ENCODE measurements at places on chromosomes 3 and 15.

GRCh38 chr3:33217866-33218445, 654 bp downstream of the SUSD5 start:
- no peak for DNase-seq

DNA sequence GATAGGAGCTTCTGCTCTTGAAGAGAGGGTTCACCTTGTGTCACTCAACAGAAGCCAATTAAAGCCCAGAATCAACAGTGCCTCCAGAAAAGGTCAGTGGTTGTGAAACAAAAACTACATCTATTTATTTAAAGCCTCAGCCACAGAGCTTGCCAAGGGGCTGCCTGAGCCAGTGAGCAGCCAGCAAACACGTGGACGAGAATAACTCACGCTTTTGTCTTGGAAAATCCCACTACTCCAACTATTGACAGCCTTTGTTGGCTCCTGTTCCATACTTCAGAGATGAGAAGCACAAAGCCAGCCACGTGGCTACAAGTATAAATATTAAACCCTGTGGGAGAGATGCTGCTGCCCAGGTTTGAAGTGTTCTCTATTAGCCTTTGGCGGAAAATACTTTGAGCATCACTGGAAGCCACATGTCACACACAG, 10.3 kb downstream of the GPR156 start:
- no peak for DNase-seq

GRCh38 chr15:32994810-32995424, 199.6 kb downstream of the FMN1 start:
- DNase-seq, result no peak

DNA sequence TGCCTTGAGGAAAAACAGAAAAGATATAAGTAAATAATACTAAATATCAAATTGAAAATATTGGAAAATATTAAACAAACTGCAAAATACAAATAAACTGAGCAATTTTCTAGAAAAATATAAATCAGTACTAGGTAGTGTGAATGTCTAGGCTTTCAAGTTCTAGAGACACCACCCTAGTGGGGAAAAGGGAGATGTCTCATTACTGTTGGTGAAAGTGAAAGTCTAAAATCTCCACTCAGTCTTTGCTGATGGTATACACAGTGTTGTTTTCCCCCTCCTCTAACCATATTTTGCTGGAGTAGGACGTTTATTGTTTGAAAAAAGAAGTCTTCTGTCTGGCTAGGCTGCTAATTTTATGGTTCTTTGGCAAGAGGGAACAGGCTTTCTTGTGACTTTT, 1368.9 kb downstream of the OTOL1 start:
- no peak for DNase-seq

- DNase-seq, result no peak
Measured at GRCh38 chr3:15633159-15633558, 31.6 kb downstream of the BTD start.

DNA sequence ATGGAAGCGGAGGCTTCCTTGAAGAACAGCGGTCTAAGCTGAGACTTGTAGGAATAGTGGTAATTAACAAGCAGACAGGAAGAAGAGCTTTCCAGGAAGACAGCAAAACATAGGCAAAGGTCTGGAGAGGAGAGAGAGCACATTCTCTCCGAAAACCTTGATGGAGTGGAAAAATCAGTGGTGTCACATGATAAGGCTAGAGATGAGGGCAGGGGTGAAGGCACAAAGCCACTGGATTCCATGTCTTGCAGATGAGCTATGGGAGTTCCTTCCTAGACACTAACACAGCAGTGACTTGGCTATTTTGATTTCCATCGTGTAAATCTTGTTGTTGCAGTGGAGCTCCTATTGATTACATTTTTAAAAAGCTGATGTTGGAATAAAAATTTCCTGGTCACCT, 132.0 kb downstream of the MCTP2 start:
- no peak for DNase-seq

GRCh38 chr15:53837263-53837662, 77.8 kb upstream of the WDR72 start:
- no peak for DNase-seq

- no peak for DNase-seq
Measured at GRCh38 chr3:138908846-138909245, 38.1 kb downstream of the FOXL2 start.

- DNase-seq, result no peak
Measured at GRCh38 chr3:34837848-34838741, 801.2 kb upstream of the ARPP21 start.

DNA sequence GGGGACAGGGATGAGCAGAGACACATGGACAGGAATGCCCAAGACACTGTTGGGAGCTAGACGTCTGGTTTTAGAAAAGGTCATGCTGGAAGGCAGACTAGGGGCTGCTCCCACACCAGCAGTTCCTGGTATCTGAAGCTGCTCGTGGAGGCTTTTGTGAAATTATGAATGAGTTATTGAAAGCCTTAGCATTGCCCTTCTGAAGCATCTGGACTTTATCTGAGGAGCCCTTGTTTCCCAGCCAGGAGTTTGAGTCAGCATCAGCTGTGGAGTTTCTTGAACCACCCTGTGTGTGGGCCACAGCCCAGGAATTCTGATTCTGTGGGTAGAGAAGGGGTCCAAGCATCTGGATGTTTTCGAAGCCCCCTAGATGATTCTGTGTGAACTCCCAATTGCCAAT, 258.7 kb downstream of the SLCO3A1 start:
- peak; percentile 57 for DNase-seq

DNA sequence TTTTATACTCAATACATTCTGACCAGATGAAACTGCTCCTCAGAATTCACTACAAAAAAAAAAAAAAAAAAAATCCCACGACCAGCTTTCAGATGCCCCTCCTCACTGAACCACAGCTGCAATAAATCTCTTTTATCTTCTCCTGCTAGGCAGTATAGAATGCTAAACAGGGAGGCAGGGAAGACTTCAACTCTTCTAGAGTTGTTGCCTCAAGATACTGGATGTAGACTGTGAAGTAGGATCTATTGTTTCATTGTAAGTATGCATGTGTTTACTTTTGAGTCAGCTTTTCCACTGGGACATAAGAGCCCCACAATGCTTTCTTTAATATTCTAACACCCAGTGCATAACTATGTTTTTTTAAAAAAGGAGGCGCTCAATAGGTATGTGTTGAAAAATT, 401.4 kb downstream of the TBL1XR1 start:
- DNase-seq, result no peak

DNA sequence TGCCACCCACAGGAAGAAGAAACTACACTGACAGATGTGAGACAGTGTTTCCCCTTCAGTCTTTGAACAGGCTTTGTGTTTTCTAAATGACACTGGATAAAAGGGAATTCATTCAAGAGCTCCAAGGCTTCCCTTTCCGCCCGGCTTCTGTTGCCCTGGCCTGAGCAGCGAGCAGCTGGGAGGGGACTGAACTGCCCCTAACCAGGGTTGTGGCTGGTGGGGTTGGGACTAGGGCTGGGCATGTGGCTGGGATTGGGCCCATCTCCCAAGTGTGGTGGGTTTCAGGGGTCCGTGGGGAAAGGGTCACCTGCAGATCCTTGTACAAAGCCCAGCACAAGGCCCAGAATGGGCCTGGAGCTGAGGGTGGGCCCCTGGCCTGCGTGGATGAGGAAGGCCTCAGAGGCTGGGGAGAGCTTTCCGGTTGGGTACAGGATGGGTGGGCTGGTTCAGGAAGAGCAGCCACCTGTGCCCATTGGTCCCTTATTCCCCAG, 10.4 kb downstream of the VILL start:
- no peak for DNase-seq

- no peak for DNase-seq
Measured at GRCh38 chr15:55703873-55704301, 39.1 kb downstream of the PRTG start.

GRCh38 chr3:62718515-62719320, 156.5 kb downstream of the CADPS start:
- no peak for DNase-seq

DNA sequence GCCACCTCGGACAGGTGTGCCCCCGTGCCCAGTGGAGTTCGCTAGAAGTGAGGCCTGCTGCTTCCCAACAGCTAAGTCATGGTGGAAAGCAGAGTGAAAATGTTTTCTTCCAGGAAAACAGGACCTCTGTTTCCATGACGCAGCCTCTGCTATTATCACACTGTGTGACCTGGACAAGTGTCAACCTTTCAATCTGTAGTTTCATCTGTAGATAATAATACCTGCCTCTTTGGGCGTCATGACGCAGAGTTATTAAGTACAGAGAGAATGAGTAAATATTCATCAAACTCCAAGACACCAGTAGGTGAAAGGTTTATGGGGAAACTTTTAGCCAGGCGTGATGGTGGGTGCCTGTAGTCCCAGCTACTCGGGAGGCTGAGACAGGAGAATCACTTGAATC, 62.3 kb downstream of the TMEM44 start:
- DNase-seq, result no peak

GRCh38 chr15:51425517-51426040, 84.1 kb downstream of the GLDN start:
- no peak for DNase-seq

DNA sequence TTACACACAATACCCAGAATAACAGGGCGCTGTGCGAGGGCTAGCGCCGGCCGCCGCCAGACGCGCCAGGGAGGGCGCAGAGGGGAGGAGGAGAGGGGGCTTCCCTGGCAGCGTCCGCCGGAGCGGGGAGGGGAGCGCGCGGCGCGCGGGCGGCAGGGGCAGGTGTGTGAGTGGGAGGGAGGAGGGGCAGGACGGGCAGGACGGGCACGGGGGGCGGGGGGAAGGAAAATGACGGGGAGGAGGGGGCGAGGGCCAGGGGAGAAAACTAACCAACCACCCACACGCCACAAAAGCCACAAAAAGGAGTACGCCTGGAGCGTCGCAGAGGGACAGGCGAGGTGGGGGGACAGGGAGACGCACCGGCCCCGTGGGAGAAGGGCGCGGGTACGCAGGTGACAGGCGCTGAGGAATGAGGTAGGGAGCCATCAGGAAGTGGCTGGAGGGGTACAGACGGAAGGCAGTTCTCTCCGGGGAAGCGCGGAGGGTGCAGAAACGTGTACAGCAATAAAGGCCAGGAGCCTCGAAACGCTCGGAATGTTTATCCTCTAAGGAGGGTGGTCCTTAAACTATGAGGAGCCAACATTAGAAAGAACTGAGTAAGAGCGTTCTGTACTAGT, 610 bp upstream of the SATB1 start:
- DNase-seq, result no peak

DNA sequence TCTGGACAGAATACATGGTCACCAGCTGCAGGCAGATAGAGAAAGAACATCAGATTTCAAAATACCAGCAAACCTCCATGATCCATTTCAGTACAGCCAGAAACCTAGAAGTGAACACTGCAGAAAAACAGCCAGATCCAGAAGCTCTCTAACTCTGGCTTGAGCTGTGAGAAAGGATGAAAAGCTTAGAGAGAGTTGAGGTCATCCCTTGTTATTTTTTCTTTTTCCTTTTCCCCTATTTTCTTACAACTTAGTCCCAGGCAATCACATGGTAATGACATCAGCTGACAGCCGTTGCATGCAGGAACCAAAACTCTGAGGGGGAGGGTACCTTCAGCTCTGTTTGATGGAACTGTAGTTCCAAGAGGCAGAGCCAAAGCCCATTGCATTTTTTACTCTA, 113.2 kb downstream of the TCF12 start:
- DNase-seq, result peak; percentile 69

DNA sequence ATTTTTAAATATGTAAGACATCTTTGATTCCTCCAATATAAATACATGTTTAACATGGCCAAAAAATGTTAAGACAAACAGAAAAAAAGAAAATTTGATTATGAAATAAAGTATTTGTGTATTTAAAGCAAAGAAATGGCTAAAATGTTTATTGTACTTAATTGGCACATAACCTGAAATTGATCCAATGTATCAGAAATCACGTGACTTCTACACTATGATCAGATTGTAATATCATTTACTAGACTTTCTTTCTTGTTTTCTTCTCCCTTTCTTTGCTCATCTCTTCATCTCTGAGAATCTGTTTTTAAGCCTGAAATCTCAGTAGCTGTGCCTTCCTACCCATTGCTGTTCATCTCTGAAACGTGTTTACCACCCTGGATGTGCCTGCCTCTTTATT, 420.3 kb downstream of the RSL24D1 start:
- DNase-seq, result no peak

DNA sequence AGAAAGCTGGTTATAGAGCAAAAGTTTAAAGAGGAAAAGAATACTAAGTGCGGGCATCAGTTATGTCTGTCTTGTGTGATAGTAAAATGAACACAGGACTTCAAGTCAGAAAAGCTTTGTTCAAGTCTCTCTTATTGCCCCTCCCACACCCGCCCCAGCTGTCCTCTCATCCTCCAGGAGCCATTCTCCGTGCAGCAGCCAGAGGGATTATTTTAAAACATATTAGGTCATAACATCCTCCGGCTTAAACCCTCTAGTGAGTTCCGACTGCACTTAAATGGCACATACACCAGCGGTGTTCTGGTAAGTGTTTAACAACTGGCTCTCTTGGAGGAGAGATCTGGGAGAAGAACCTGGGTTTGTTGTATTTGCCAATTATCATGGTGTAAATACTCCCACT, 104.8 kb upstream of the TNFAIP8L3 start:
- no peak for DNase-seq

DNA sequence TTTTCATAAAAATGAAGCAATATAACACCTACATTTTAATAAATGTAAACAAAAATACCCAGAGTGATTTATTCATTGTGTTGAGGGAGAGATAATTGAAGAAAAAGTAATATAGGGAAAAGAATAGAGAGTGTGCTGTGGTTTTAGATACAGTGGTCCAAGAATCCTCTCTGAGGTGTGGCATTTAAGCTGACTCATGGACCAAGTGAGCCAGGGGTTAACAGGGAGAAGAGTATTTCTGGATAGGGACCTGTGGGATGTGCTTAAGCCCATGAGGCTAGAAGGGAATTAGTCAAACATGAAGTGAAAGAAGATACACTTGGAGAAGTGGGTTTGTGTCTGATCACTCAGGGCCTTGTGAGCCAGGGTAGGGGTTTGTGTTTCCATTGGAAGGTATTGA, 680.7 kb upstream of the GRM7 start:
- no peak for DNase-seq

GRCh38 chr3:184874709-184875644, 63.0 kb downstream of the VPS8 start:
- DNase-seq, result no peak

- no peak for DNase-seq
Measured at GRCh38 chr15:43251185-43251870, 15.4 kb downstream of the TGM5 start.

DNA sequence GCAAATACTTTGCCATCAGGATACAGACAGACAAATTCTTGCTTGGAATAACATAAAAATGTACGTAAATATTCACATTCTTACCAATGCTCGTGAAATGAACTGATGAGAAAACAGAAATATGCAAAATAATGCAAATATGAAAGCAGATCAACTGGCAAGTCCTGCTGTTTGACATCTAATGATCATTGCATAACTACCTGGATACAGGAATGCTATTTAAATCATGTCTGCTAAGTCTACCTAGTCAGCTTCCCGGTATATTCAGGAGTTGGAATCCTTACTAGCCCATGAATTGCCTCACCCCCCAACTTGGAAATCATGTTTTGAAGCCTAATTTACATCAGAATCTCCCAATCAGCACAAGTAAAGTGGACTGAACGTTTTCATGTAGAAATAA, 230.6 kb downstream of the CHL1 start:
- no peak for DNase-seq
